ENCODE measurements at places on chromosomes 12 and 14.

GRCh38 chr14:67186172-67186768 lies 3.0 kb upstream of the GARIN2 start:
- no peak for DNase-seq

DNA sequence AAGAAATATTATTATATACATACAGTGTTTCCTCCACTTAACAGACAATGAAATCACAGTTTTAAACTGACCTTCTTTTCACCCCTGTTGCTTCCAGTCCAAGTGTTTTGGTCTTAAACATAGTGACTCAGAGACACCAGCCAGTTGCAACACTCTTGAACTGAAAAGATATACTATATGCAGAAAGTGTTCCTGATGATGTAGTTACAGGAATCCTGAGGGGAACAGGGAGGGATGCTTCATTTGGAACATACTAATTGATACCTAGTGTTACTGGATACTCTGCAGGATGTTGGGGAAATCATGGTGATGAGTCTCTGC lies 420.8 kb downstream of the CCDC91 start:
- no peak for DNase-seq

GRCh38 chr12:87272851-87273250 lies 756.4 kb downstream of the C12orf50 start:
- DNase-seq, result no peak

- no peak for DNase-seq
Measured at GRCh38 chr12:98483621-98484503, 31.5 kb upstream of the TMPO start.

DNA sequence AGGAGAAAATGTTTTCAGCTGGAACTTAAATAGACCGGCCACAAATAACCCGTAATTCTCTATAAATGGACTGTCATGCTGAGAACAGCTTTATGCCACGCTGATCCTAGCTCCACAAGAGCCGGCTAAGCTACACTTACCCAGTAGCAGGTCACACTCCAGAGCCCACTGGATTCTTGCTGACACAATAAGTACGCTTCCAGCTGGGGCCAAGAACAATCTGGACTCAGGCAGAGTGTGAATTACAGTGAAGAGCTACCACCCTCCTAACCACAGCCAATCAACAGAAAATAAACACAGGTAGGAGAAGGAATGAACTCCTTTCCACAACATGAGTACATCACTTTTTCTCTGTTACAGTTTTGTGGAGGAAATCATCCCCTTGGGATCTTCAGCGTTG lies 531.3 kb downstream of the GALC start:
- DNase-seq, result no peak
